ENCODE measurements at places on chromosomes 11 and 22.

GRCh38 chr11:91187314-91187713 is 964.5 kb upstream of the CHORDC1 start:
- no peaks in the 10 kb centered on the region for H3K27me3 ChIP-seq
- H3K4me1 ChIP-seq: no peaks in the 10 kb centered on the region
- DNase-seq: no peak
- H3K4me3 ChIP-seq: no peak overlapping the region

DNA sequence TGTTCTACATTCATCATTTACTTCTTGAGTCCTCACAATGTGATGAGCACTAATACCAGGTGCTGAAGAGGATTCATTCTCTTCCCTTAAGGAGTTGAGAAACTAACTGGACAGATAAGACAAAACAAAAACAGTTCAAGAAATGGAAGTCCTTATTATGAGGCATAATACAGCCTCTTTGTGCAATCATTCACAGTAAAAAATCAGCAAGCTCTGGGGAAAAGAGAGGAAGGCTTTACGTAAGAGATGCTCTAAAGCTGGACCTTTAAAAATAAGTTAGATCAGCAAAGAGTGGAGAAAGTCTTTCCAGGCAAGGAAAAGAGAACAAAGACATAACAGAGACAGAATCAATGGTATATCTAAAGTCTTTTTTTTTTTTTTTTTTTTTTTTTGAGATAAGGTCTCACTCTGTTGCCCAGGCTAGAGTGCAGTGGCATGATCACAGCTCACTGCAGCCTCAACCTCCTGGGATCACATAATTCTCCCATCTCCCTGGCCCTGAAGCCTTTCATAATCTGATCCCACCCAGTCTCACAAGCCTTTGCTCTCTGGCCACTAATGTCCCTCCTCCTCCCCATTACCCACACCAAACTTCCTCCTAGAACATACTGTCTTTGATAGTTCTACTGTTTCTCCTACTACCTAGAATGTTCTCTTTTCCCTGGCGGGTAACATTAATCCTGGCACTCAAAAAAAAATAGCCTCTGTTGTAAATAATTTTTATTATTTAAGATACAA is 40.9 kb downstream of the MRTFA start:
- no peak overlapping the region for H3K27ac ChIP-seq
- no peak for DNase-seq
- no peaks in the 10 kb centered on the region for H3K36me3 ChIP-seq
- H3K4me3 ChIP-seq: no peak overlapping the region
- peaks cover 21% of the 10 kb centered on the region for H3K4me1 ChIP-seq

DNA sequence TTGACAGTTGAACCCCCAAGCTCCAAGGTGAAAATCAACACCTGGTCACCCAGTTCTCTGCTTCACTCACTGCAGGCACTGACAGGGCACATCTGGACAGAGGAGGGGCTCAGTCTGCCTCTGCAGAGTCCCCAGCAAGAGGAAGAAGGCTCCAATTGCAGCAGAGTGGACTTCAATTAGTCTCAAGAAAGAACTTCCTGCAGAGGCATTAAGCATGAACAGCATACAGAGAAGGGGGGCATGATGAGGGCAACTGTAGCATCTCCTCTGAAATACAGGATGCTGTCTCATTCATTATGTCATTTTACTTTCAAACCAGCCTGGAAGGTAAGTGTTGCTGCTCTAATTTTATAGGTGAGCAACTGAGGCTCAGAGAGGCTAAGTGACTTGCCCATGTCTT is 11.1 kb downstream of the GDPD5 start:
- H3K36me3 ChIP-seq: no peaks in the 10 kb centered on the region
- no peak for DNase-seq
- H3K4me3 ChIP-seq: no peak overlapping the region
- H3K4me1 ChIP-seq: no peaks in the 10 kb centered on the region

- peaks cover 14% of the 10 kb centered on the region for H3K4me1 ChIP-seq
- H3K4me3 ChIP-seq: no peak overlapping the region
- no peaks in the 10 kb centered on the region for H3K36me3 ChIP-seq
- H3K27me3 ChIP-seq: no peaks in the 10 kb centered on the region
These were observed 4.3 kb upstream of the TBC1D22A start for GRCh38 chr22:46758121-46758520.

DNA sequence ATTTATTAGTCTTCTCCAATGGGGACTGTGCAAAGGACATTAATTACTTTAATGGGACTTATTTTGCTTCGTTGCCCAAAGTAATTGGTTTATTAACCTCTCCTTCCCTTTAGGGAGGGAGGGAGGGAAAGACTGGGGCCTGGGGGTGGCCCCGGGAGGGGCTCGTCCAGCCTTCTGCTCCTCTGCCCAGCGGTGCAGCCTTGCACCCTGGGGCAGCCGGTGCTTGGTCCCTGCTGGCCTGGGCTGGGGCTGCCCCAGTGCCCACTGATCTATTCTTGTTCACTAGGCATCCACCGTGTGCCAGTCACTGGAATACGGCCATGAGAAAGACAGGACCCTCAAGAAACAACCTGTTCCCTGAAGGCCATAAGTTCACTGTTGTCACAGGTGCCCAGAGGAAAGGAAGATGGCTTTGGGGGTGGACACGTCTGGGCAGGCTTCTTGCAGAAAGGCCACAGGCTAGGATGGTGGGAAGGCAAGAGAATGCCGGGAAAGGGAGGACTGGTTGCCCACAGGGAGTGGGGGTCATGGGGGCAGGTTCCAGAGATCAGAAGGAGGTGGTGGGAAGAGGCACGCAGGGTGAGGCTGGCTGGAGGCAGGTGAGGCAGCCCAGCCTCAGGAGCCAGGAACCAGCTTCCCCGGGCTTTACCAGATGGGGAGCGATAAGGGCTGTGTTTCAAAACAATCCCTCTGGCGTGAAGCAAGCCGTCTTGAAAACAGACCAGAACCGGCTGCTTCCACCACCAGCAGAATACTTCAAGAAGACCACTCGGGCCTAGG is 47.6 kb upstream of the KCNQ1OT1 start:
- H3K36me3 ChIP-seq: no peaks in the 10 kb centered on the region
- H3K27ac ChIP-seq: no peak overlapping the region
- H3K4me1 ChIP-seq: no peaks in the 10 kb centered on the region
- no peak overlapping the region for H3K4me3 ChIP-seq
- no peaks in the 10 kb centered on the region for H3K27me3 ChIP-seq

DNA sequence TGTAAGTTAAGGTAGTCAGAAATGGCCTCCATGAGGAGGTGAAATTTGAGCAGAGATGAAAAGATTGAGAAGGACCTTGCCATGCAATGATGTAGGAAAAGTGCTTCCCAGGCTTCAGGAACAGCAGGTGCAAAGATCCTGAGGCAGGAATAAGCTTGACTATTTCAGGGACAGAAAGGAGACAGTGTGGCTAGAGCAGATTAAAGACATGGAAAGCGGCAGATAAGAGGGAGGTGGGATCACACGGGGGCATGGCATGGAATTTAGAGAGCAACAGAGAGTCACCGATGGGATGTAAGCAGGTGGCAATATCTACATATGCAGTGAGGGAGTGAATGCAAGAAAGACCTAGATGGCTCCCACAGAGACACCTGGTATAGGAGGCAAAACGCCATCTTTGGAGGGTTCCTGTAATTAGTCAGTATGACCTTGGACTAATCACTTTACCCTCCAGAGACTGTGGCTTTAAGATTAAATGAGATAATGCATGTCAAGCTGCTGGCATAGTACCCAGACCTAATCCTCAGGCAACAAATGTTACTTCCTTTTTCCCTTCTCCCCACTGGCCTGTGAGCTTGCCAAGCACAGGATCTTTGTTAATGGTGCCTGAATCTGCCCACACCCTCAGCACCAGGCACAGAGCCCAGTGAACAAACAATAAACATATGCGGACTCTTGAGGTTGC is 24.6 kb upstream of the ACER3 start:
- no peak overlapping the region for H3K27ac ChIP-seq
- H3K27me3 ChIP-seq: no peaks in the 10 kb centered on the region

DNA sequence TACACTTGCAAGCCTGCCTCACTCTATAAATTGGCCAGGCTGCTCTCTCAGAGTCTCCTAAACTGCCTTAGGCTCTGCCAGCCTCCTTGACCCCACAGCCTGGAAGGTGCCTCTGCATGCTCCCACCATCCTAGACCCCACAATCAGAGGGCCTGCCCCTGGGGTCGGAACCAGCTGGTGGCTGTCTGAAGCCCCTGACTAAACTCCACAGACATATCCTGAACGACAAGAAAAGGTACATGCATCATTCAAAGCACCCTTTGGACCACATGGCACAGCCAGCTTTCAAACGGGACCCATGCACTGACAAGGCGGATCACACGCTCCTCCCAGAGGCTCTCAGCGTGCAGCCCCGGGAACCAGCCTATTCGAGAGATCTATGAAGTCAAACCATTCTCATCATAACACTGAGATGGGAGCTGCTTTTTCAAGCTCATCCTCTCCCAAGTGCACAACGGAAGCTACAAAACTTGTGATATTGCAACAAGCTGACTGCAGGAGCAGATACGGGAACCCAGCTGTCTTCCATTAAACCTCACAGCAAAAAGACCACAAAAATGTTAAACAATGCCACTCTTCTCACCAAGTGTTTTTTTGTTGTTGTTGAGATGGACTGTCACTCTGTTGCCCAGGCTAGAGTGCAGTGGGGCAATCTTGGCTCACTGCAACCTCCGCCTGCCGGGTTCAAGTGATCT is 8.1 kb downstream of the SHANK2 start:
- no peaks in the 10 kb centered on the region for H3K36me3 ChIP-seq
- H3K27ac ChIP-seq: no peak overlapping the region
- no peaks in the 10 kb centered on the region for H3K27me3 ChIP-seq

DNA sequence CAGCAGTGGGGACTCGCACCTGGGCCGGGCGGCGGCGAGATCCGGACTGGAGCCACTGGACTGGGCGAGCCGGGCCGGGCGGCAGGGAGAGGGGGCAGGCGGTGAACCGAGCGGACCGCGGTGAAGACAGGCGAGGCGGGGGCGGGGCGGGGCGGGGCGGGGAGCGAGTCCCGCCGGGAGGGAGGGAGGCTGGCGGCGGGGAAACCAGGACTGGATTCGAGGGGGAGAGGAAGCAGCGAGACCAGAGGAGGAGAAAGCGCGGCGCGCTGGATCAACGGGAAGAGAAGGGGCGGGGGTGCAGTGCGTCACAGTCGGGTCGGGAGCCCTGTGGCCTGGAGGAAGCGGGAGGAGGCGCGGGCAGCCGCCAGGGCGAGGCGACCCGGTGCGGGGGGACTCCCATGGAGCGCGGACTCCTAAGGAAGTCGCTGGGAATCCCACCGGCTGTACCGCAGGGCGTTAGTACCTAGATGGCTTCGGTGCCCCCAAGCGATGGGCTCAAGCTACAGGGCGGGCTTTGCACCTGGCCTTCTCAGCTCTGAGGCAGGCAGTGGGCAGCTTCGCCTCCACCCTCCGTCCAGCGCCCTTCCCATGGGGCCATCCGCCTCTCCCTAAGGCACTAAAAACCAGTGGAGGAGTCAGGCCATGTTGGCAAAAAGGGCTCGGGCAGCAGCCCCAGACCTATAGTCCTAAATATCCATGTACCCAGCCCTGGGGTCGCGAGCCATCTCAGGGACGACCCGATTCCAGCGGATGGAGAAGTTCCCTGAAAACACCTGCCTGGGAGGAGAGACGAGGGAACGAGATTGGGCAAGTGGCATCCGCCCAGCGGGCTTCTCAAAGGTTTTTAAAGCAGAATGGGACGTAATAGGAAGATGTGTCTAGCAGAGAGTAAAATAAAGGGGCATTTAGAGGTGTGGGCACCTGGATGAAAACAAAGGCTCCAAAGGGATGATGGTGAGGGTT is at the start of gene TMEM121B:
TMEM121B (minus strand) TSS at position 128 of the 963 bp plus-strand sequence. CDS start 233 bp downstream, outside the sequence.
- no peaks in the 10 kb centered on the region for H3K4me1 ChIP-seq
- H3K27me3 ChIP-seq: peaks cover 4% of the 10 kb centered on the region
- H3K4me3 ChIP-seq: peak within 1 kb of the TSS; percentile 40

- peaks cover 6% of the 10 kb centered on the region for H3K4me1 ChIP-seq
- no peak overlapping the region for H3K27ac ChIP-seq
- H3K4me3 ChIP-seq: no peak overlapping the region
These were observed 2.0 kb downstream of the SCO2 start for GRCh38 chr22:50523458-50523805.

GRCh38 chr11:130531061-130531460 is 82.6 kb downstream of the ADAMTS15 start:
- no peak overlapping the region for H3K4me3 ChIP-seq

GRCh38 chr11:64633555-64634159 is 42.6 kb downstream of the SLC22A12 start:
- H3K36me3 ChIP-seq: no peaks in the 10 kb centered on the region
- no peak overlapping the region for H3K4me3 ChIP-seq
- no peak for DNase-seq
- H3K27ac ChIP-seq: no peak overlapping the region
- H3K27me3 ChIP-seq: no peaks in the 10 kb centered on the region
- H3K4me1 ChIP-seq: no peaks in the 10 kb centered on the region

- no peak within 1 kb of the TSS for H3K4me3 ChIP-seq
- no peaks in the 10 kb centered on the region for H3K27me3 ChIP-seq
- no peaks in the 10 kb centered on the region for H3K4me1 ChIP-seq
These were observed at the start of gene KLHDC7B for GRCh38 chr22:50545522-50546325. KLHDC7B (plus strand) TSS chr22:50545899; CDS start chr22:50546244, 345 bp downstream.

DNA sequence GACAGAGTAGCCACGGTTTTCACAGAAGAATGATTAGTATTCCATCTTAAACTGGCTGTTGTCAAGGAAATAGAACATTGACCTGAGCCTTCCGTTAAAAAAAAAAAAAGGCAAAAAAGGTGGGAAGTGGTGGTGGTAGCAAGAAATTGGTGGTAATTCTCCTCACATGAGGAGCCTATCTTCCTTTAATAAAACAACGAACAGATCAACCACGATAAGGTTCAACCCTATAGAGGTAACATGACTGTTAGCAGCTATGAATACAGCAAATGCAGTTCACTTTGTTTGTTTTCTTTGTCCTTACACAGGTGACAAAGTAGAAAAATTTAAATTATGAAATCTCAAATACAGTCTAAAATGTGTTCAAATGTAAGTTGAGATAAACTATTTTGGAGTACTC is 181.6 kb downstream of the TTC28 start:
- no peaks in the 10 kb centered on the region for H3K27me3 ChIP-seq
- H3K4me3 ChIP-seq: no peak overlapping the region
- H3K36me3 ChIP-seq: no peaks in the 10 kb centered on the region

Measured in pancreas (tissue), 10 donors.